ENCODE measurements at places on chromosomes 4 and X.

GRCh38 chr4:73053974-73054480 is 15.5 kb downstream of the COX18 start:
- DNase-seq, result no peak

DNA sequence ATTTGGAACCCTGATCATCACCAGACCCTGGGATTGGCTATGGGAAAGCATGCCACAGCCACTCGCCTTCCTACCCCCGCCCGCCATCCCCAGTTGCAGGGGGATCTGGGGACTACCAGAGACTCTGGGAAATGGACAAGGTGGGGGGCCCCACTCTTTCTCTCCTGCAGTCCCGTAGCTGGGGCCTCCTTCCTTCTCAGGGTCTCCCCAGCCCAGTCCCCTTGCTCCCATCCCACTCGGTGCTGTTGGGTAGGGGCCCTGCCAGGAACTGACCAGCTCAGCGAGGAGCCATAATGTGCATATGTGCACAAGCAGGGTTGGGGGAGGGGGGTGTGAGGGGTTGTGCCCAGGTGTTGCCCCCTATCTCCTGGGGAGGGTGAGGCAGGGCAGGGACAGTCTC is 3.4 kb upstream of the USP11 start:
- no peak for DNase-seq

DNA sequence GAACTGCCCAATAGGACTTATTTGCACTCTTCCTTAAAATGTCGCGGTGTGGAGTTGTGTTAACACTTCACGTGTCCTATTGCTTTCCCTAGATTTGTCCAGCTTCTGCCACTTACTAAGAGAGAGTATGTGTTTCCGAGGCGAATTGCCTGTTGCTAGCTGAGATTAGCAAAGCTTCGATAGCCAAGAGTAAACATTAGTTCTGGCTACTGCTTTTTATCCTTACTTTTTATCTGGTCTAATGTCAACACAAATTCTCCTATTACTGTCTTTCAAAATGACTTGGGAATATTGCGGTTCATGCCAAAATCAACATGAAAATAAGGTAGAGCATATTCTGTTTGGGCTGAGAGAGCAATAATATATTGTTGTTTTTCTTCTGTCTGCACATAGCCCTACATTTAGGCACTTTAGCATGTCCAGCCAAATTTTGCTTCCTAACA is 90.4 kb upstream of the VEGFC start:
- DNase-seq, result no peak

DNA sequence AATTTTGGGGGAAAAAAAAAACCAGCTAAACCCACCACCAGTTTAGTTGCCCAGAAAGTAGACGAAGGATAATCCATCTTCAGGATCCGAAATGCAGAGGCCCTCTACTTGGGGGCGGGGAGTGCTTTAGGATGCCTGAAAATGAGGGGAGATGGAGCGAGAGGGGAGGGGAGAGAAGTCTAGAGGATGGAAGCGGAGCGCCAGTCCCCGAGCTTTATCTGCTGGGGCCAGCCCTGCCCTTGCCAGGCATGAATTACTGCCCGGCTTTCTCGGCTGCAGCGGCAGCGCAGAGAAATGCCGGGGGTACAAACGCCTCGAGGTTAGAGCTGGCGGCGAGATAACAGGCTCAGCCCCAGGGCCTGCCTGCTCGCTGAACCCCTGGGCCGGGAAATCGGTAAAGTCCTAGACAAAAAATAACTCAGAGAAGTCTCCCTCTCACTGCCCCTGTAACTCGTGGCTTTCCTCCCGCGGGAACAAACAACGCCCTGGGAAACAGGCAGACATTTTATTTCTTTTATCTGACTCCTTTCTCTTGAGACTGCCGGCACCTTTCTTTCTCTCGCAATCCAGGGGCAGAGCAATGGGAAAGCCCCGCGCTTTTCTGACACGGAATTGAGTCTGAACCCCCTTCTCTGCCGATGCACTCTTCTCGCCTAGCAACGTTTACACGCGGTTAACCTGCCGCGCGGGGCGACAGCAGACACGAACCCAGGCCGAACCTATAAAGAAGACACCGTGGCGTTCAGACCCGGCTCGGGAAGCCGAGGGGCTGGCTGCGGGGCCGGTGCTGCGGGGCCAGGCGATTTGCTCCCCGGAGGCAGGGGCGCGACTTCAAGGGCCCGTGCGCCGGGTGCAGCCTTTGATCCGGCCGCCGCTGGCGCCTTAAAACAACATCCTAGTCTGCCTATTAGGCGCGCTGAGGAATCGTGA is 3.1 kb upstream of the MSX1 start:
- DNase-seq, result no peak

GRCh38 chr4:74228691-74229640 is 71.0 kb downstream of the MTHFD2L start:
- DNase-seq, result no peak

- no peak for DNase-seq
These were observed 188.4 kb upstream of the TBC1D9 start for GRCh38 chr4:140944572-140944971.

DNA sequence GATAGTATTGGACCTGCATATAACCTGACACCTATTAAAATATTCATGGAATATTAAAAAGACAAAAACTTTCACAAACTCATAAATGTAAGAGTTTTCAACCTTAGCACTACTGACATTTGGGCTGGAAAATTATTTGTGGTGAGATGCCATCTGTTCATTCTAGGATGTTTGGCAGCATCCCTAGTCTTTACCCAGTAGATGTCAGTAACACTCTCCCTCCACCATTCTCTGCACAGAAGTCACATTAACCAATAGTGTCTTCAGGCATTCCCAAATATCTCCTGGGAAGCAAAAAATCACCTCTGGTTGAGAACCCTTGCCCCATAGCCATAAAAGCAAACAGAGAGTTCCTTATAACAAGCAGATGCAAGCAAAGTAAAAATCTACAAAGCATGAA is 41.4 kb upstream of the NDST4 start:
- no peak for DNase-seq

DNA sequence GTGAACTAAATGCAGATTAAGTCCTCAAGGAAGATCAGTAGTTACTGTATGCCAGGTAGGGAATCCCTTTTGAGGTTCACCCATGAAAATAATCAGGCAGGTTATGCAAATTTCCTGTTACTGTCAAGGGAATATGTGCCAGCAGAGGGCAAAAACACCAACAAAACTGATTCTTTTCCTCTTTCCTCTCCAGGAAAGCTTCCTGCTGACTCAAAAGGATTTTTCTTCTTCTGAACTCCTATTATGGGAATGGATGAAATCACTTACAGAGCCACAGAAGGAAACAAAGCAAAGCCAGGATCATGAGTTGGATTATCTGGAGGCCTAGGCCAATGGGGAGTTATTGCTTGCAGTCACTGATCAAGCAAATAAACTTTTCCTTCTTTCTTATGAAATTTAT is 49.7 kb downstream of the TMPRSS11F start:
- DNase-seq, result no peak
